ENCODE measurements at places on chromosomes 6 and 20.

GRCh38 chr6:149335924-149336608 is 18.6 kb downstream of the TAB2 start:
- DNase-seq: peak; percentile 85

DNA sequence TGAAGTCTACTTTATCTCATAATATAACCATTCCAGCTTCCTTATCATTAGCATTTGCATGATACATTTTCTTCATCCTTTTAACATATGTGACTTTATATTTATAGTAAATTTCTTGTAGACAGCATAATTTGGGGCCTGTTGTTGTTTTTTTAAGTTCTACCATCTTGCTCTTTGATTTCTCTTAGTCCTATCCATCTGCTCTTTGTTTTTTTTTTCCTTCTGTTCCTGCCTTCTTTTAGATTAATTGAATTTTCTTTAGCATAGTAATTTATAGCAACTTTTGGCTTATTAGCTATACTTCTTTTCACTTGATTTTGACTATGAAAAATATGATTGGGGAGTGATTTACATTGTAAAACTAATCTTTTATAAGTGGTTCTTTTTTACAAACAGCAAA is 19.2 kb upstream of the FABP7 start:
- no peak for DNase-seq

DNA sequence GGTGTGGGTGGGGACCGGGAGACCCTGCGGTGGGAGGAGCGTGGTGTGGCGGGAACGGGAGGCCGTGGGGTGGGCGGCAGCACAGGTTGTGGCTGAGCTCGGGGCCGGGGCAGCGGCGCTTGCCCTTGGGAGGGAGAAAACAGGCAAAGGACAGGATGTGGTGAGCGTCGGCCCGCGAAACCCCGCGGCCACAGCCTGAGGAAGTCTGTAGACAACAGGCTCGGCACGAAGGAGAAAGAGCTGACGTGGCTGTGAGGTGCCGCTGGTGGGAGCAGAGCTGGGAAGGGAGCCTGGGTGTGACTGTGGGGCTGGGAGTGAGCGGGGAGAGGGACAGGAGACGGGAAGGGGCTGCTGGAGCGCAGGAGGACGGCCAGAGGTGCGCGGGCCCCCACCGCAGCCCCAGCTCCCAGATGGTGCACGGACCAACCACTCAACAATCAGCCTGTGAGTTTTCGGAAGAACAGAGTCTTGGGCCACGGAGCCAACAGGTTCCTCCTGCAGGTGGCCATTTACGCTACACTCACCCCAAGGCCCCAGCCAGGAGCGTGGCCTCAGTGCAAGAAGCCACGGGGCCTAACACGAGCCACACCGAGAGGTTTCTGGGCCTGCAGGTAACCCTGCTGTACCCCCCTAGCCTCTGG is 202.8 kb downstream of the DLL1 start:
- DNase-seq: no peak

GRCh38 chr20:63682384-63683139 is 13.9 kb upstream of the TNFRSF6B start:
- peak; percentile 94 for DNase-seq

DNA sequence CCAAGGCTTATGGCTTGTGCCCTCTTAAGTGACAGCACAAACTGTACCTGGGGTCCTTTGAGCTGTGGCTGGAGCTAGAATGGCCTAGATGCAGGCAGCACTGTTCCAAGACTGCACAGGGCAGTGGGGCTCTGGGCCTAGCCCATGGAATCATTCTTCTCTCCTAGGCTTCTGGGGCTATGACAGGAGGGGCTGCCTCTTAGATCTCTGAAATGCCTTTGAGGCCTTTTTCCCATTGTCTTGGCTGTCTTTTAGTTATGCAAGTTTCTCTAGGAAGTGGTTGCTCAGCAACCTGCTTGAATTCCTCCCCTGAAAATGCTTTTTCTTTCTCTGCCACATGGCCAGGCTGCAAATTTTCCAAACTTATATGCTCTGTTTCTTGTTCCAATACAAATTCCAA is 183.4 kb downstream of the WDR27 start:
- DNase-seq: no peak

- DNase-seq: no peak
Measured at GRCh38 chr20:19115581-19115980, 96.9 kb upstream of the SLC24A3 start.

Measured in epithelial cell of proximal tubule (primary cell).